ENCODE measurements at places on chromosomes 1 and 21.
A peak's percentile ranks its signal among the peaks of the same experiment; 100 is the strongest.

DNA sequence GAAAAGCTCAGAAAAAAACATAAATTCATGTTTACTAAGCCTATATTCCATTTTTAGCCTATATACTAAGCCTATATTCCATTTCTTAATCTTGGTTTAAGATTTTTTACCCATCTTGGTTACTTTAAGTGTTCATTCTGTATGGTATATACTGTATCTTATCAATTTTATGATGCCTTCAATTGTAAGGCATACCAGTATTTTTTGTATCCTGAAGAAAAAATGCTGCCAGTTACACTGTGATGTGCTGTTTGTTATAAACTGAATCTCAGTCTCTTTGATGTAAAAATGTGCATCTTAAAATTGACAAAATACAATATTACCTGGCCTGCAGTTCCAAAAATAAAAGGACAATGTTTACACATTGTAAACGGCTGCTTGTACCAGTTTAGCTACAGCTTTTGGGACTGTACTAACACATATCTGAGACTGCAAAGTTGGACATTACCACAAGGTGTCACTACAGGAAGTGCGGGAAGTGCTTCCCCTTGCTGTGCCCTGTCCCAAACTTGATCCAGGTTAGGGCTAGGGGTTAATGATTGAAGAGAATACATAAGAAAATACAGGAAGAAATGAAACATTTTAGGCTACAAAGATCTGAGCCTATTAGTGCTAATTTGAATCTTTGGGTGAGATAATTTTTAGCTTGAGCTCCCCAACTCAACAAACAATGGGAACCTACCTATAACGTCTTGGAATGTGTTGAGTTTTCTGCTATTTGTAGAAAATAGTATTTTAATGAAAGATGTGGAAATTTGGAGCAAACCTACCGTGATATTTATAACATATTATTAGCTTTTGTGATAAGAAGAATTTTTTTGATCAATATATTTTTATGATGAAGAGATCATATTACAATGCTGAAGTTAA is 108.9 kb downstream of the LBR start:
- DNase-seq = peak; percentile 41

GRCh38 chr1:198904321-198904720 is 265.5 kb downstream of the PTPRC start:
- no peak for DNase-seq

DNA sequence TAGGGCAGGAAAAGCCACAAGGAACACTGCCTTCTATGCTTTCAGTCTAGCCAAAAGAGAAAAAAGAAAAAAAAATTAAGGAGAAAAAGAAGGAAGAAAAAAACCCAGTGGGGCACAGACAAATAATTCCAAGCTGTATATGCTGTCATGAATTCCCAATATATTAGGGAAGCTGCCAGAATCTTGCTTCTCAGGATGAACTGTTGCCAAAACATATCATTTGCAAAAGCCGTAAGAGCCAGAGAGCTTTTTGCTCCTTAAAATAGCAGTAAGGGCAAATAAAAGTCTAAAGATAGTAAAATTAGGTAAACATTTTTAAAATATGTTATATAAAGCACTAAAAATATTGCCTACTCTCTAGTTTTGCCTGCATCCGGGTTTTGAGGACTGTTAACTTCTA is 52.1 kb downstream of the PGM1 start:
- no peak for DNase-seq

- DNase-seq = no peak
Observed at GRCh38 chr1:220473440-220473839, 54.5 kb upstream of the MARK1 start.

GRCh38 chr1:18895317-18895716 is 7.0 kb downstream of the ALDH4A1 start:
- no peak for DNase-seq

- no peak for DNase-seq
Observed at GRCh38 chr1:907611-908451, 15.9 kb upstream of the SAMD11 start.

All from CD4-positive, alpha-beta T cell treated with Interleukin-4 for 4 hours (primary cell).